ENCODE measurements at places on chromosomes 2 and 18. TPM values are rescaled to one million over a fixed set of nuclear protein-coding genes. Genes with fewer than 3 reads are reported as not detected.

The COQ10B gene
- 15.7 TPM for polyA plus RNA-seq

The PAX3 gene
- not detected for polyA plus RNA-seq

The CXCR1 gene
- not detected for polyA plus RNA-seq

The RGPD3 gene
- 0.63 TPM for polyA plus RNA-seq

The GLB1L gene
- polyA plus RNA-seq, result 26.1 TPM

The ZNF385B gene
- polyA plus RNA-seq, result 13.4 TPM

The CACNB4 gene
- 12.8 TPM for polyA plus RNA-seq

The FAP gene
- 10.9 TPM for polyA plus RNA-seq
